ENCODE measurements at places on chromosomes 7 and 10.

DNA sequence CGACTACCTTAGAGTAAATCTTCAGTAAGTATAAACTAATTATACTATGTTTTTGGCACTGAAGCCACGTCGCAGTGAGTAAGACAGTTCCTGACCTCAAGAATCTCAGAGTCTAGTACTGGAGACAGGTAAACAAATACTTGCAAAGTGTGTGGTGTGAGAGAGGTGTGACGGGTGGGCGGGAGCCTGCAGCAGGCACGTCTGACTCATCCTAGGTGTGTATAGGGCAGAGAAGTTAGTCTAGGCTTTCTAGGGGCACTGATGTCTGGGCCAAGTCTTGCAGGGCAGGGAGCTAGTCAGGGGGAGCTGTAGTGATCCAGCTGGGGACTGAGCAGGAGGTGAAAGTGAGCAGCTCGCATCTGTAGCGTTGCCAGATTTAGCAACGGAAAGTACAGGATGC is 35.9 kb upstream of the SFTPD start:
- DNase-seq, result no peak

- no peak for DNase-seq
Observed at GRCh38 chr7:50661345-50662040, 96.3 kb upstream of the DDC start.

- DNase-seq, result no peak
Observed at GRCh38 chr10:102610441-102610887, 33.8 kb upstream of the TRIM8 start.

DNA sequence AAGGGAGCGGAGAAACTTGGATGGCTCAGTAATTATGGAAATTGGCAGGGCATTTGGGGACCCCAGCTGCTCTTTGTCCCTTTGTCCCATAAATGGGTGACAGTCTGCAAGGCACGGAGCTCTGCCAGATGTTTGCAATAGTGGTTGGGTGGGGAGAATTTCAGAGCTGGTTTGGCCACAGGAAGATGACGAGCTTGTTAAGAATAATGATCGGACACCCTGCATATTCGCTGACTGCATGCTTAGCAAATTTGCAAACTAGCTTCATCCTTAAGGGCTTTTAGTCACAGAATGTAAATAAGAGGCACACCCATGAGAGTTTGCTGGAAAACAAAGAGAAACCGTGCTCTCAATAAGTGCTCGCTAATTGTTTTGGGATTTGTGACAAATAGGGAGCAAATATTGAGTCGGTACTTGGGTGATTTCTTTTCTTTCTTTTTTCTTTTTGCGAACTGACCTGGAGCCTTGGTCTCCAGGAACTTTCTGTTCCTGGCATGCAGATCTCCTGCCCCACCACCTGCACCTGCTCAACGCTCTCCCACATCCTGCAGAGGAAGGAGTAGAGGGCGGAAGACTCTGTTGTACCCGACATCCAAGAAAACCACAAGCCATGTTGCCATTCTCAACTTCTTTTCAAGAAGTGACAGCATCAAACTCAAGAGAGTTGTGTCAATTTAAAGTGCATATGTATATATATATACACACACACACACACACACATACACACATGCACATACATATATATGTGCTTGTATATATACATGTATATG is 238.9 kb downstream of the CAMK1D start:
- DNase-seq, result peak; percentile 76

GRCh38 chr7:121639705-121640104 is 233.3 kb upstream of the PTPRZ1 start:
- no peak for DNase-seq

GRCh38 chr10:30705101-30705624 is 75.6 kb upstream of the LYZL2 start:
- no peak for DNase-seq

DNA sequence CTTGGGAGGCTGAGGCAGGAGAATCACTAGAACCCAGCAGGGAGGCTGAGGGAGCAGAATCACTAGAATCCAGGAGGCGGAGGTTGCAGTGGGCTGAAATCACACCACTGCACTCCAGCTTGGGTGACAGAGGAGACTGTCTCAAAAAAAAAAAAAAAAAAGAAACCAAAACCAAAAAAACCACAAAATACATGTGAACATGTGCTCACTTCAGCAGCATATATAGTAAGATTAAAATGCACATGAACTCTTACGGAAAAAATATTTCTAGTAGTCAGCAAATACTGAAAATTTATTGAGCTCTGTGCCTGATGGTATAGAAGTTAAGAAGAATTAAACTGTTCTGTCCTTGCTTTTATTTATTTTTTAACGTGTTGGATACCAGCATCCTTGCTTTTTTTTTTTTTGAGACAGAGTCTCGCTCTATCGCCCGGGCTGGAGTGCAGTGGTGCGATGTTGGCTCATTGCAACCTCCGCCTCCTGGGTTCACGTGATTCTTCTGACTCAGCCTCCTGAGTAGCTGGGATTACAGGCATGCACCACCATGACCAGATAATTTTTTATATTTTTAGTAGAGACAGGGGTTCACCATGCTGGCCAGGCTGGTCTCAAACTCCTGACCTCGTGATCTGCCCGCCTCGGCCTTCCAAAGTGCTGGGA is 9.6 kb upstream of the ZNF487 start:
- DNase-seq, result peak; percentile 57

DNA sequence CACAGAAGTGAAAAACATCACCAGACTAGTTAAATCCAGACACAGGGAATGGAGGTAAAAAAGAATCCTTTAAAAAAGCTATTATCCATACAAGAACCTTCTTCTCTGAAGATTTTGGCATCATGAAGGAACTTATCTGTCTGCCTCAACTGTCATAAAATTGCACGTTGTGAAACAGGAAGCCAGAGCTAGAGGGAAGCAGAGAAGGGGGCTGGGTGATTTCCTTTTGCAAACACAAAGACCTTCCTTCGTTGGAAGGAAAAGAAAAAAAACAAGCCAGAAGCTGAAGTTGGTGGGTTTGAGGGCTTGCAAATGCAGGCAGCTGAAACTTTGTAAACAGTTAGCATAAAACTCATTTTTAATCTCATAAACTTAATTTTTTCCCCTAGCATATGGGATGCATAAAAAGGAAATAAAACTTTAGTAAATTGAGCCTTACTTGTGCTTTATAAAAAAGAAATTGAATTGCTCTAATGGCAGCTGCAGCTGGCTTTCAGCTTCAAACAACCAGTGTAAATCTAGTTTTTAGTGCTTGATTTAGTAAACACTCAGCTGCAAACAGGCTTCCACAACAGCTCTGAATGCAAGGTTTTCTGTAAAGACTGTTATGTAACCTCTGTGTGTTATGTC is 101.6 kb downstream of the OTUD1 start:
- DNase-seq, result peak; percentile 42

DNA sequence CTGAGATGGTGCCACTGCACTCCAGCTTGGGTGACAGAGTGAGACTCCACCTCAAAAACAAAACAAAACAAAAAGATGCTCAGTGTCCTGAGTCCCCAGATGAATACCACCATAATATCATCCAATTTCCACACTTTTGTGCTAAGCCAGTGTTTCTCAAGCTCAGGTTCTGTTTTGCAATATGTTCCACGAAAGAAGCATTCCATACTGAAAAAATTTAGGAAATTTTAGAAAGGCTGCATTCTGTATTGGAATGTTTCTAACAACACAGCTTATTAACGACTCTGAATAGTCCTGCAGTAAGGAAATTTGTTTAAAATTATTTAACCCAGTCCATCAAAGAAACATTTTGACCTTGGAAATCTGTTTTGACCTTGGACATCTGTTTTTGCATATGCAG is 142.4 kb downstream of the EPC1 start:
- no peak for DNase-seq

- DNase-seq, result no peak
Observed at GRCh38 chr10:73871295-73872189, 2.8 kb downstream of the CAMK2G start.

- DNase-seq, result no peak
Observed at GRCh38 chr10:70970830-70971229, 82.5 kb upstream of the PCBD1 start.

- DNase-seq, result no peak
Observed at GRCh38 chr7:28660132-28660531, 247.8 kb downstream of the CREB5 start.

DNA sequence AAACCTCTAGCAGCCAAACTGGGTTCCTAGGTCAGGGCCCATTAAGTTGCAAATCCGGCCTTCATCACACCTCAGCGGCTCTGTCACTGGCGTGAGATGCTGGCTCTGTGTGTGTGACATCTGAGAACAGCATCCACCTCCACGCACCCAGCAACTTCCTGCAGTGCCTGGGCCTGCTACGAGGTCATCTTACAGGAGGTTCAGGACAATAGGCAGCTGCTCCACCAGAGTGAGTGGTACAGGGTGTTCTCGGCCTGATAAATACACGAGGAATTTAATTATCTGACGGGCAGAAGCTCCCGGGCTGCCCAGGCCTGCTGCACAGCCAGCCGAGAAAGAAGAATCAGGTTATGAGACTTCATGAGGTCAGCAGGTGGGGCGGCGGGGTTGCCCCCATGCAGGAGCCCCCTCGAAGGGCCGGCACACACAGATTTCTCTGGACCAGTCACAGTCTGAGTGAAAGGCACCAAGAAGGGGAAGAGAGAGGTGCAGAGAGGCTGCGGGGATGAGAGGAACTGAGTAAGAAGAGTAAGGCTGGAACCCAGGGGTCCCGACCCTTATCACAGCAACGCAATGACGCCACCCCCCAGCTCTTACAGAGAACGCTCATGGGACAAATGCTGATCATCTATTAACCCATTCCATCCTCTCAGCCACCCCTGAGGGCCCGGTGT is 49.3 kb downstream of the CALML3 start:
- DNase-seq, result no peak

DNA sequence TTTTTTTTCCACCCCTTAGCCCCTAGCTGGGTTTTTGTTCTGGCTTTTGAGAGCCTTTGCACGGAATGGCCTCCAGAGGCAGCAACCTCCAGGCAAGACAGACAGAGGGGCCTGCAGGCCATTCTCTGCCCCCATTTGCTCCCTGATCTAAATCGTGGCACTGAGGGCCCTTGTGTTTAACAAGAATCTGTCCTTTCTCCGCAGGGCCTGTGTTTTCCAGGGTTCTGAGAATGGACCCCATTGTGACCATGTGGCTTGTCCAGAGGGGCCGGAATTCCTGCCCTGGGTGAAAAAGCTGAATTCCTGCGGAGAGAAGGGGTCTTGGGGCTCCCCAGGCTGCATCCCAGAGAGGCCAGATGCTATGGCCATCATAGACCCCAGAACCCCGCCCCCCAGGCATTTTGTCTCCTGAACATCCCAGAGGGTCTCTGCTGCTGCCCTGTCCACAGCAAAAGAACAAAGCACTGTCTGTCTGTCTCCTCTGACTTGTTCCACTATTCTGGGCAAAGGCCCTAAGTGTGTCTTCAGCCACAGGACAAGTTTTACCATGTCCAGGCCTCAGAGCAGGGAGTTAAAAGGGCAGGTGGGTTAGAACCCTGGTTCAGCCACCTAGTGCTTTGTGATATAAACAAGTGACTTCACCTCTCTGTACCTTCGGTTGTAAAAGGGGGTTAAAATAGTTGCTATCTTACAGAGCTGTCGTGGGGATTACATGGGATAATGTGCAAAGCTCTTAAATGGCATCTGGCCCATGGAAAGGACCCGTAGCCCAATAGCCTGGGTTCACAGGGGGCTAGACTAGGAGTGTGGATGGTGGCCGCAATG is 155.6 kb downstream of the SH3PXD2A start:
- no peak for DNase-seq

DNA sequence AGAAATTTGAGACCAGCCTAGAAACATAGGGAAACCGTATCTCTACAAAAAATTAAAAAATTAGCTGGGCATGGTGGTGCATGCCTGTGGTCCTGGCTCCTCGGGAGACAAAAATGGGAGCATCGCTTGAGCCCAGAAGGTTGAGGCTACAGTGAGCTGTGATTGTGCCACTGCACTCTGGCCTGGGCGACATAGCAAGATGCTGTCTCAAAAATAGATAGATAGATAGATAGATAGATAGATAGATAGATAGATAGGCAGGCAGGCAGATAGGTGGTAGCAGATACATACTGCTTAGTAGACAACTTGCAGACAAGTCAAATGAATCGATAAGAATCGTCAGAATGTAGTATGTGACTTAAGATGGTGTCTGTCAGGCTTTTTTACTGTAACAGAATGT is 106.9 kb downstream of the SND1 start:
- DNase-seq, result no peak

- DNase-seq, result peak; percentile 72
Observed at GRCh38 chr10:74194545-74194944, 43.5 kb downstream of the ADK start.

DNA sequence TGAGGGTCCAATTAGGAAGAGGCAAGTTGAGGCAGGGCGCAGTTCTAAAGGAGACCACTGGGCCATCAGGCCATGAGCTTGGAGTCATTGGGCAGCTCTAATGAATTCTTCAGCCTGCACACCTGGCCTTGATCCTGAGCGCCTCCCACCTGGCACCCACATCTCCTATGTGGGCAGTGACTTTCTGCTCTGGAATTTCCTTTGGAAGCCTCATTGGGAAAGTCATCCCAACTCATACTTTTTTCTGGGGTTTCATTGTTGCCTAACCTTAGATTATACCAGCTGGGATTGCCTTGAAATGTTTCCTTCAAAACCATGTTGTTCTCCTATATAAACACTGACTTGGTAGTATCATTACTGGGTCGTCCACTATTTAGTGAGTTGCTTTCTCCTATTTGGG is 54.1 kb downstream of the PLPP4 start:
- DNase-seq, result no peak

- no peak for DNase-seq
Observed at GRCh38 chr10:128958834-128959690, 508.0 kb upstream of the MGMT start.

DNA sequence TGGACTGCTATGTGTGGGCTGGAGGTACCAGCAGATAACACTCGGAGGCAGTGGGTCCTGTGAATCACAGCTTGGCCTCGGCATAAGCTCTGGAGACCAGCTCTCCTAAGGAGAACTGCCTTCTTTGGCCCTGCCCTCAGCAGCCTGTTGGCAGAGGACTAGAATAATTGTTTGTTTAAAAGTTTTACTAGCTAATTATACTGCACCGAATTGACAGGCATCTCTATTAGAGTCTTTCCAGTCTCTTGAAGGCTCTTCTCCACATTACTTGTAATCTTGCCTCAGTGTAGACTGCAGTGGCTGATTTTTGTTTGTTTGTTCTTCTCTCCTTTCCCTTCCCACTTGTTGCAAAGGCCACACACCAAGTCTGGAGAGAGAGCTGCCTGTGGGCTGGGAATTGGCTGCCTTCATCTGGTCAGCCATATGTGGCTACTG is 183.2 kb downstream of the AUTS2 start:
- DNase-seq, result no peak

DNA sequence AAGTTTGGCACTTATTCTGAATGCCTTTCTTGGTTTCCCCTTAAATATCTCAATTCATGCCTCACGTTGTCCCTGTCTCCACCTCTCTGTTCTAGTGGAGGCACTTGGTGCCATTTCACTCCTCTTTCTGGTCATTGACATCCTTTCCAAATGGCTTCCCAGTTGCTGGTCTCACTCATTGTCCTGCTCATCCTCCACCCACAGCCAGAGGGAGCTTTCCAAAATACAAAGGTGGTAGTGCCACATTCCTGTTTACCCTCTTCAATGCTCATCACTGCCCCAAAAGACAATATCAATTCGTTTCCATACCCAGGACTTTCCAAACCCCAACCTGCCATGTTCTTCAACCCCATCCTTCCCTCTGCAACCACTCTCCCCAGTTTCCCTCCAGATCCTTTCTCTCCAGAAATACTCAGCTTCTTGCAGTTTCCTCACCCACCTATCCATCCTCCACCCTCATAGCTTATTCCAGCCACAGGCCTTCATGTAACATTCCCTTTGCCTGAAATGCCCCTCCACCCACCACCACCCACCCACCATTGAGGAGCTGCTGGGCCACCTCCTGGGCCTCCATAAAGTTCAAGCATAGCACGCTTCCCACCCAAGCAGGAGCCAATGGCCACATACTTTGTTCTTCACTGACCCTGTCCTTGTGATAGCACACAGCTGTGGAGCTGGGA is 63.1 kb upstream of the ADRB1 start:
- DNase-seq, result no peak

- DNase-seq, result no peak
Observed at GRCh38 chr10:110326351-110327032, 21.8 kb upstream of the SMNDC1 start.
